ENCODE measurements at places on chromosomes 3 and 15.

- DNase-seq: no peak
These were observed 120.5 kb downstream of the BBX start for GRCh38 chr3:107643038-107643883.

DNA sequence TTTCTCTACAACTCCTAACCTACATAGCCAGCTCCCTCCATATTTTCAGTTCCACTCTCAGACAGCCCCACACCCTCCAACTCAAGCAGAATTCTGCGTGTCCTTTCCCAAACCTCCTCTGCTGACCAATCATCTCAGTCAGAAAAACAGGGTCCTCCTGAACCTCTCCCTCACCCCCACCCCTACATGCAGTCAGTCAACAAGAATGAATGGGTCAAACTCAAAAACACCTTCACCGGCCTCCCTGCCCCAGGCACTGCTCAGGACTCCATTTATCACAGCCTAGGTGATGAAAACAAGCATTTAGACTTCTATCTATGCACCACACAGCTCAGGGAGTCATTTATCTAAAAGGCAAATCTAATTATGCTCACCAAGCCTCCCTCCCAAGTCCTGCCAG is 32.4 kb downstream of the MYL3 start:
- DNase-seq: no peak

GRCh38 chr3:47259114-47259513 is 23.5 kb downstream of the KIF9 start:
- DNase-seq: no peak

DNA sequence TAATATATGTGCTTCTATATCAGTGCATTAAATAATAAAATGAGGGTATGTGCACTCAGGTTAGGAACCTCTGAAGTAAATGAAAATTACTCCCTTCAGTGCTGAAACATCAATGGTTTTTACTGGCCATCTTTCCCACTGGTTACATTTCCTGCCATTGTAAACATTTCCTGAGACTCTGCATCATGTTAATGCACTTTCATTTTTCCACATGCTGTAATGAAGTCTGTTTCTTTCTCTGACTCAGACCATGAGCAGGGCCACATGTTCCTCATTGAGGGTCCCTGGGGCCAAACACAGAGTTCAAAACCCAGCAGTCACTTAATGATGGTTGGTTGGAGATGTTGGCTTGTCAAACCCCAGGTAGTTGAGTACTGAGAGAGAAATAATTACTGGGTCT is 15.3 kb downstream of the FAM3D start:
- DNase-seq: no peak

GRCh38 chr3:39108200-39108710 is 775 bp downstream of the TTC21A start:
- no peak for DNase-seq

All from testis (tissue), 5 donors.